ENCODE measurements at places on chromosomes 2 and 18. TPM values are rescaled to one million over a fixed set of nuclear protein-coding genes. Genes with fewer than 3 reads are reported as not detected.

DNA sequence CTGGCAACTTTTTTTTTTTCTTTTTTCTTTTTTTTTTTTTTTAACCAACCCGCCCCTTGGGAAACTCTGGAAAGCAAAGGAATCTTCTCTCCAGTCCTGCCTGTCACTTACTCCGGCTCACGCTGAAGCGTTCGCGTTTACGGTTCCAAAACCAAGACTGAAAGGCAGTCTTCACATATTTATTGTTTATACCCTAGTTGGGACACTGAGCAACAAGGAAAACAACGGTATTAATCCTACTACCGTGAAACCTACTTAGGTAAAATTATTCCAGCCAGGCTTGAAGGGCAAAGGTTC is 125.4 kb downstream of the OSBPL1A start:
- no peak for DNase-seq

DNA sequence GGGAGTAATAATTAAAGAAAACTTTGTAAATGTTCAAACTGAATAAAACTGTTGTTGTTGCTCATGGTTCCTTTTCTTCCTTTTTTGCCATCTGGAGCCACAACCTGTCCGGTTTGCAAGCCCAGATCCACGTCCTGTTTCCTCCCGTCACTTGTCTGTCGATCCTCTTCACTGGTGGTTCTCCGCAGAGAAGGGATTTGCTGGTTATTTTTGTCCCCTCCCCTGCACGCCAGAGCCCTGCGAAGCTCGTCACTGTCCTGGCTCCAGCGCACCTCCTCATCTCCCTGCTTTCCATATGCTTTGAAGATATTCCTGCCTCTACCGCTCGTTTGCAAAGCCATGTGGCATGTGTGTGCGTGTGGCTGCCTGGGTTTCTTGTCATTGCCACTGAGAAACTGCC is 461.4 kb downstream of the RNF144A start:
- no peak for DNase-seq

GRCh38 chr2:137000811-137001210 is 235.5 kb downstream of the THSD7B start:
- no peak for DNase-seq

GRCh38 chr2:14936426-14936825 is 303.9 kb downstream of the LRATD1 start:
- no peak for DNase-seq

DNA sequence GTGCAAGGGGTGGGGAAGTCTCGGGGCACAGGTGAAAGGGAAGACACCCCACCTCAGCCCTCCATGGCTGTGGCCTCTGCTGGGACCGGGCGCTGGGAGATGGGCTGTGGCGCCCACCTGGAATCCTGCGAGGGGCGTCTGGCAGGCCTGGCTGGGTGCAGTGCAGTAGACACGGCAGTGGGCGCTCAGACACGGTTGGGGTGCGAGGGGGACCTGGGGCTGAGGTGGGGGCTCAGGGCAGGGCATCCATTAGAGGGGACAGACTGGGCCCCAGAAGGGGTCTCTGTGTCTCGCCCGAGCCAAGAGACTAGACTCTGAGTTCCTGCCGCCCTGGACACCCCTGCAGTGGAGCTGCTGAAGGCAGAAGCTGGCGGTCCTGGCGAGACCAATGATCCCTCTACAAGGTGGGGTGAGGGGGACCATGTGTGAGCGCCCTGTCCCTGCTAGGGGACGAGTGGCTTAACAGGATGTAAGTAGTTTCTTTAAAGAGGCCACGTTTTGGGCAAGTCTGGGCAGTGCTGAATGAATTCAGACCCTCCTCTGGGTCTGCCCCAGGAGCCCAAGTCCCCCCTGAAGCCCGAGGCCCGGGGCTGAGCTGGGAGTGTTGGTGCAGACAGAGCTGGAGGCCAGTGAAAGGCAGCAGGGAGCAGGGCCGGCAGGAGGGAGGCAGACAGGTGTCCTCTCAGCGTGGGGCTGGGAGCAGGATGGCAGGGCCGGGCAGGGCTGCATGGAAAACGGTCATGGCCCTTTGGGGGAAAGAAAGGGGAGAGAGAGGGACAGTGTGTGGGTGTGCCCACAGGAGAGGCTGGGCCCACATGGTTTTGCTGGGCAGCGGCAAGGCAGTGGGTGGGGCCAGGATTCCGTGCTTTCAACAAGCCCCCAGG is 57.2 kb downstream of the HS6ST1 start:
- DNase-seq: peak; percentile 31

GRCh38 chr2:199370150-199370780 is 87.5 kb downstream of the SATB2 start:
- no peak for DNase-seq

- DNase-seq: no peak
Observed at GRCh38 chr2:73908689-73909652, 16.2 kb downstream of the ACTG2 start.

DNA sequence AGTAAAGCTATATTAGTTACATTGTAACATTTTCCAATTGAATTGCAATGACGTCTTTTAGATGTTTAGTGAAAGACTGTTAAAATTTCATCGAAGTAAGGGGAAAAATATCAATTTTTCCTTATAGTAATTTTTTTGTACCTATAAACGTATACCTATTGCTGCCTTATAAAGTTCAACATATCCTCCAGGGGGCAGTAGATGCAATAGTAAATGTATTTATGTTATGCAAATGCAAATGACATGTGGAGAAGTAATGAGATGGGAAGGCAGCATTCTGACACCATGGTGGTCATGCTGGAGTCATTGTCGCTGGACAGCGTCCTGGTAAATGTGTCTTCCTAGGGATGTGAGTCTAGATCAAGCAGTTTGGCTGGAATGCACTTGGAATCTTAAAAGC is 38.7 kb downstream of the MSTN start:
- peak; percentile 61 for DNase-seq

- DNase-seq: no peak
Observed at GRCh38 chr2:187155476-187155875, 292.6 kb downstream of the CALCRL start.

GRCh38 chr2:128727914-128728313 is 409.2 kb upstream of the HS6ST1 start:
- no peak for DNase-seq

DNA sequence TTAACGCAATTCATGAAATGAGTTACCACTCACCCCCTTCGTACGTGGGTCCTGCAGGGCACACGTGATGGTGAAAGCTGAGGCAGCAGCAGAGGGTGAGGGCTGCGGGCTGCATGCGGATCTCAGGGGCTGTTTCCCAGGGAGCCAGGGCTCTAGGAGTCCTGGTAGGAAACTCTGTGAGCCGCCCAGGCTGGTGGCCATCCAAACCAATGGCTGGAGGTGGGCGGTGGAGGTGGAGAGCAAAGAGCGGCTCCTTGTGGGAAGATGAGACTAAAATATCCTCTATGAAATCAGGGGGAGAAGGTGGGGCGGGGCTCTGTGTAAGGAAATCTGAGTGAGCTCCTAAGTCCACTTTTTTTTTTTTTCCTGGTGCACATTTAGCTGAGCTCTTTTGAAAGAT is 120.1 kb upstream of the SLC1A4 start:
- DNase-seq: no peak

- no peak for DNase-seq
Observed at GRCh38 chr2:199684832-199685231, 166.2 kb downstream of the FTCDNL1 start.

- DNase-seq: no peak
Observed at GRCh38 chr18:78659748-78660147, 319.9 kb upstream of the SALL3 start.

DNA sequence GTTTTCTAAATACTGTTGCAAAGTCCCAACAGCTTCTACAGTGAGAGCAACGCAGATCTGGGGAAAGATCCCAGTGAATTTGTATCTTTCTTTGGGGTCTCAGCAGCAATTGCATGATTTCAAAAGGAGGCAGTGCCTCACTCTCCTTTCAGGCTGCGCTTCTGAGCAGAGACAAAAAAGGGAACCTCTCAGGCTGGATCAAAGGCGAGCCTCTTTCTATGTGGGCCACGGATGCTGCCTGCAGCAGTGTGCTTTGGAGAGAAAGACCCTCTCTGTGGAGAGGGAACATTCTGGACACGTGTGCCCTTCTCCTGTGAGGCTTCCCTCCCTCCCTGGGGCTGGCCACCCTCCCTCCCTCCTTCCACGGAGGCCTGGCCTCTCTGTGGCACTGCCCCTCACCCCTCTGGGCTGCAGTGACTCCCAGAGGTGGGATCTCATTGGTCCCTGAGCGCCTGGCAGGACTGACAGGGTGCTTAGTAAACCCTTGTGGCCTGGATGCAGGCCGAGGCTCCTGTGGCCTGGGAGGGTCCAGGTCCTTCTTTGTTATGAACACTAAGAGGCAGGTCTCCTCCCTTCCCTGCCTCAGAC is 21.6 kb upstream of the PDIA6 start:
- DNase-seq: no peak

The MYOM1 gene
- polyA plus RNA-seq: 0.85 TPM

The COL5A2 gene
- polyA plus RNA-seq: 22.3 TPM

The GAL3ST2 gene
- not detected for polyA plus RNA-seq

The SERPINB2 gene
- 4.3 TPM for polyA plus RNA-seq

The KYNU gene
- 6.4 TPM for polyA plus RNA-seq

The GPC1 gene
- 28.5 TPM for polyA plus RNA-seq

The TSN gene
- 20.5 TPM for polyA plus RNA-seq

The DPP4 gene
- 7.2 TPM for polyA plus RNA-seq

The POMC gene
- 4.2 TPM for polyA plus RNA-seq

Measured in lung (tissue), 17 donors.